ENCODE measurements at places on chromosomes 3 and 15.

DNA sequence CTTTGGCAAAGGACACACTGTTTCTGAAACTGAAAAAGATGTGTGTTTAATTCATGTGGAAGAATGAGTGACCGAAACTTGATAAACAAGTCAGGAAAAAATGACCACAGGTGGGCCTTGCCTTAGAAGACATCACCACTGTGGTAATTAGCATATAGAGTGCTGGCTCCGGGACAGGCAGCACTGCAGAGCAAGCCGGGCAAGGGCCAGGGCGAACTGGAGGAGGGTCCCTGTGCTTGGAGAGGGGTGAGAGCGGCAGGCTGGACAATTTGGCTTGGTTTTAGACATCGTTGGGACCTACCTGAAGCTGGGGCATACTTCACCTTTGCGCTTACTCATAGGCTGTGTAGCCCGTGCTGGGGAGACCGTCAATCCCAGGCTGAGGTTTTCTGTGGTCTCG, 8.2 kb downstream of the RTP3 start:
- no peak for DNase-seq

- DNase-seq, result no peak
Measured at GRCh38 chr15:33083232-33084081, 111.1 kb downstream of the FMN1 start.

GRCh38 chr3:60650171-60650570, 601.1 kb downstream of the FHIT start:
- DNase-seq, result no peak

DNA sequence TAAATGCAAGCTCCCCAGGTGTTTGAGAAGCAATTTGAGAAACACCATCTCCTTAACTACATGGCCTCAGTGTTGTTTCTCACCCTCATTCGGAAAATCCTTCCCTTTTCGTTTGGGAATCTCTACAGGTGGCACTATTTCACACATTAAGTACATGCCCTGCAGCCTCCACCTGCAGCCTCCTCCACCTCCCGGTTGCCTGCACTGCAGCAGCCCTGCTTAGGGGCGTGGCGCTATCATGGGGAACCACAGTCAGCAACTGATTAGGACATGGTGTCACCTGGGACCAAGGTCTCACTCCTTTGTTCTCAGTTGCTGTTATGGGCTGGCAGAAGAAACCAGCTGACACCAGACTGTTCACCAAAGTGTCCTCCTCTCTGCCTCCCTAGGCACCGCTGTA, 11.7 kb upstream of the ZNF774 start:
- DNase-seq, result no peak

GRCh38 chr3:173395073-173395411, 2.5 kb upstream of the NLGN1 start:
- DNase-seq, result no peak

DNA sequence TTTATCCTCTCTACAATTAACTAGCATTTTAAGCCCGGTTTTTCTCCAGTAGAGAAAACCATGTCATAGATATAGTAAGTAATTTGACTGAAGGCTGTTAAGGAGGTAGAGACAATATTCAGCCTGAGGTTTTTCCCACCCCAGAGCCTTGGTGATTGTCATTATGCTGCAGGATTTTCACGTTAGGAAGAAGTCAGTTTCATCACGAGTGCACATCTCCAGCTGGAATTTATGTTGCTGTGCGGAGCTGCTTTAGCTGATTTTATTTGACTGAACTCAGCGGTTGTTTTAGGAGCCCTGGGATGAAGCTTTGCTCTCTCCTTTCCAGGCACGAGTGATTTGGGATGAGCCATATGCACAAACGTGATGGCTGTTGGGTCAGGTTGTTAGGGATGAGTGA, 271.3 kb upstream of the RGMA start:
- DNase-seq, result no peak

- no peak for DNase-seq
Measured at GRCh38 chr15:55494931-55495330, 13.1 kb downstream of the DNAAF4 start.

Measured in NCI-H187 treated with DMSO at 0.1 percent for 48 hours (cell line).